Thoracic aorta endothelial cell (primary cell): ENCODE measurements at places on chromosomes 5 and 9. TPM values are rescaled to one million over a fixed set of nuclear protein-coding genes. Genes with fewer than 3 reads are reported as not detected.

The AGXT2 gene
- not detected in 2 replicates for total RNA-seq

The C9 gene
- total RNA-seq = 0.07 and 0.13 TPM in 2 replicates

The SIT1 gene
- not detected in 2 replicates for total RNA-seq

The MELK gene
- total RNA-seq = 53.9 and 73.0 TPM in 2 replicates

The FAT2 gene
- under 0.01 TPM in 1 of 2 replicates, not detected in the other for total RNA-seq

The SPTLC1 gene
- total RNA-seq = 132 and 133 TPM in 2 replicates

The NUTM2F gene
- total RNA-seq = not detected in 2 replicates

The TNFSF8 gene
- 0.13 TPM in 1 of 2 replicates, not detected in the other for total RNA-seq

The GM2A gene
- total RNA-seq = 19.5 and 19.9 TPM in 2 replicates

The B4GALT1 gene
- total RNA-seq = 35.2 and 39.3 TPM in 2 replicates

The PLPP1 gene
- total RNA-seq = 18.4 and 24.9 TPM in 2 replicates

The GLRA1 gene
- not detected in 2 replicates for total RNA-seq

The PIP5K1B gene
- total RNA-seq = not detected in 2 replicates

The DMRT3 gene
- not detected in 2 replicates for total RNA-seq

The AK6 gene
- 40.8 and 41.2 TPM in 2 replicates for total RNA-seq

The BNC2 gene
- 29.9 and 39.6 TPM in 2 replicates for total RNA-seq

The PHF24 gene
- not detected in 2 replicates for total RNA-seq
